ENCODE measurements at places on chromosomes 3 and 15.

GRCh38 chr3:56720849-56721248, 37.8 kb upstream of the TASOR start:
- no peak for DNase-seq

GRCh38 chr3:50163572-50164455, 8.7 kb downstream of the SEMA3F start:
- DNase-seq, result peak; percentile 24

- DNase-seq, result peak; percentile 51
These were observed 162.9 kb downstream of the ITPR1 start for GRCh38 chr3:4656059-4656458.

DNA sequence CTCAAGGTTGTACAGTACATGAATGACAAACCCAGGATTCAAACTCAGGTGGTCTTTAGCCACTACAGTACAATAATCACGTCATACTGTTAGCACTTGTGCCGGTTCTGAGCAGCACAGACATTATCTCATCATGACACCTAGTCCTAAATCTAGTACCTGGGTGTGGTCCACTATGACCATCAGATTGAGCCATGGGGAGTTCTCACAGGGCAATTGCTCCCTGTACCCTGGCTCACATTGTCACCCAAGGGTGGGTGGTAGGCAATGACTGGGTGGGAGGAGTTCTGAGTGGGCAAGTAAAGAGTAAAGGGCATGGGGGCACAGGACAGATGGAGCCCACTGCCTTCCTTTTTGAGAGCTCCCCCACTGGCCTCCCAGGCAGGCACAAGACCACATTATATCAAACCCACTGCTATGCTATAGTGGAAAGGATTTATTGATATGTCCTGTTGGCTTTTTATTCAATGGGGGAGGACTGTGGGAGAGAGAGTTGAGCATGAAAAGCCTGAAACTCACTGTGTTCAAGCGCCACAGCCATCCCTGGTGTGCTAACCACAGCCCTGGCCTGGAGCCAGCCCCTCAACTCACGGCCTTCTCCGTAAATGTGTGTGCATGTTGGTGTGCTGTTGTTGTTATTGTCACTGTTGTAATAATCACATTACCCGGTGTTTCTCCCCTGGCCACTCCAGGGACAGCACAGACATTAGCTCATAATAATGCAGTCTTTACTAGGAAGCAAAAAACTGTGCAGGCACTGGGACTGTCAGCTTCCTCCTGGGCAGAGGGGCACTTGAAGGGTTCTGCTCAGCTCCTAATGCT, 27.3 kb downstream of the ADCY5 start:
- no peak for DNase-seq

DNA sequence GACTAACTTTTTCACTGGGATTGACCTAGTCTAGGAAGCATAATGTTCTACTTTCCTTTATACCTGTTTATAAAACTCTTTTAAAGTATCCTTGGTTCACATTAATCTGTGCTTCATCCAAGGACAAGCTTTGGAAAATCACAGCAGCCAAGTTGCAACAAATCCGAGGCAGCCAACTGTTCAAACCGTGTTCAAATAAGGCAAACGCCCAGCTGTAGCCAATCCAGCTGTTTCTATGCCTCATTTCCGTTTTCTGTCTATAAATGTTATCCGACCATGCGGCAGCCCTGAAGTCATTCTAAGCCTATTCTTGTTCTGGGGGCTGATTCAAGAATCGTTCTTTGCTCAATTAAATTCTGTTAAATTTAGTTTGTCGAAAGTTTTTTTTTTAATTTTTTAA, 78.3 kb downstream of the FMN1 start:
- no peak for DNase-seq

- DNase-seq, result no peak
These were observed 460.8 kb upstream of the CFAP20DC start for GRCh38 chr3:59510576-59510975.

DNA sequence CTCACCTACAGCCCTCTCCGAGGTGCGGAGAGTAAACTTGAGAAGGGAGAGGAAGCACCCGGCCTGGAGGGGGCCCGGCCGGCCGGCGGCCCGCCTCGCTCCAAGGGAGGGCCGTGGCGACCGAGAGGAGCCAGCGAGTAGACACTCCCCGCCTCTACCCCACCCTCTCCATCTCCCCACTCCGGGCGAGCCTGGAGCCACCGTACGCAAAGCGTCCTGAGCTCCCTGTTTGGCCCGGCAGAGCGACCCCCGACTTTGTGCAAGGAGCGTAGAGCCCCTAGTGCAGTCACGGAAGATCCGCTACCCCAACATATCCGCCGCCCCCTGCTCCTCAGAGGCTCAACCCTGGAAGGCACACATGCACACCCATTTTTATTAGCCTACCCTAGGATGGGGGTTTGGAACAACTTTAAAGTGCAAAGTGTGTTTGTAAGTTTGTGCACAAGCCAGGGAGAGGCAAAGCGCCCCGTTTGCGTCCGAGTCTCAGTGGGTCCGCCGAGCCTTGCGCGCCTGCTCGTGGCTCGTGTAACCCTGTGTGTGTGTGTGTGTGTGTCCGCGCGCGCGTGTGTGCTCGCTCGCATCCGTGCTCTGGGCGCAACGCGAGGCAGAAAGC, 508 bp upstream of the SMAD6 start:
- no peak for DNase-seq

- DNase-seq, result no peak
These were observed 331.5 kb downstream of the PTPRG start for GRCh38 chr3:61892891-61893290.

DNA sequence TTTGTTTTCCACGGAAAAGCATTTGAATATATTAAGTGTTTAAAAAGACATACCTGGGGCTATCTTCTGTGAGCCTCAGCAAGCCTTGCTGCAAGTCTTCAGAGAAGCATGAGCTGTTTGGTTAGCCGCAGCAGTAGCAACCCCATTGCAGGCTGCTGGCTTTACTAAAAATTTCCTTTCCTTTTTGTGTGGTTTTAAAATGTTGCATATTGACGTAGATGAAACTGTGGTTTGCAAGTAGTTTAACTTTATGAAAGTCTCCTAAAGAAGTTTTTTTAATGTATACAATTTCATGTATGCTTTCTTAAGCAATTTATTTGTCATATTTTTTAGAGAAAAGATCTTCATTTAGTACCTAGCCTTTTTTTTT, at the start of gene GPR171:
GPR171 (minus strand) TSS at position 166 of the 370 bp plus-strand sequence. CDS start 3,830 bp downstream, outside the sequence.
- no peak for DNase-seq

DNA sequence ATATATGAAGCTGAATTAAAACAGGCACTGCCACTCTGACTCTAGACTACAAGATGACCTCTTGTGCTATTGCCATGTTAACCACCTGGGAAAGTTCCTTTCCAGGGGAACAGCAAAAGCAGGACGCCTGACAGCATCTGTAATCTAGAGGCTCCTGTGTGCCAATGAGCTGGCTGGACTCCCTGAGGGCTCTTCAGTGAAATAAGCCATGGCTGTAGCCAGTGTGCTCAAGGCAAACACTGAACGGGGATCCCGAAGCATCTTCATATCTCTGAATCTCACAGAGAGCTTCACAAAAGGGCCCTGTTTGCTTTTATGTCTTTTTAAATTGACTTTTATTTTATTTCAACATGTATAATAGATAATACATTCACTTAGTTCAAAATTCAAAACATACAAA, 57.2 kb downstream of the BFSP2 start:
- DNase-seq, result no peak

DNA sequence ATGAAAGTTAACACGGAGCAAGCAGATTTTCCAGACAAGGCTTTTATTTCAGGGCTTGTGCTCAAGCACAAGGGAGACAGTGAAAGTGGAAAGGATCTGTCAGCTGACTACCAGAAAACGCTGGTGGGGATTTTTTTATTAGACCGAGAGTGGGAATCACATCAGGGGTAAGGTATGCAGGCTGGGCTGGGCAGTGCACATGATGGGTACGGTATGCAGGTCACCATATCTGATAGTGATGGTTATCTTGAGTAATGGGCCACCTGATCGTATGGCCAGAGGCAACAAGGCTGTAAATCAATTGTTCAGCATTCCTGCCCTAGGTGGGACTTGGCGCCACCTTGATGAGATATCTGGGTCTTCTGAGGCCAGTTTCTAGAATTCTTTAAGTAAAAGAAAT, 36.9 kb upstream of the PIAS1 start:
- no peak for DNase-seq

DNA sequence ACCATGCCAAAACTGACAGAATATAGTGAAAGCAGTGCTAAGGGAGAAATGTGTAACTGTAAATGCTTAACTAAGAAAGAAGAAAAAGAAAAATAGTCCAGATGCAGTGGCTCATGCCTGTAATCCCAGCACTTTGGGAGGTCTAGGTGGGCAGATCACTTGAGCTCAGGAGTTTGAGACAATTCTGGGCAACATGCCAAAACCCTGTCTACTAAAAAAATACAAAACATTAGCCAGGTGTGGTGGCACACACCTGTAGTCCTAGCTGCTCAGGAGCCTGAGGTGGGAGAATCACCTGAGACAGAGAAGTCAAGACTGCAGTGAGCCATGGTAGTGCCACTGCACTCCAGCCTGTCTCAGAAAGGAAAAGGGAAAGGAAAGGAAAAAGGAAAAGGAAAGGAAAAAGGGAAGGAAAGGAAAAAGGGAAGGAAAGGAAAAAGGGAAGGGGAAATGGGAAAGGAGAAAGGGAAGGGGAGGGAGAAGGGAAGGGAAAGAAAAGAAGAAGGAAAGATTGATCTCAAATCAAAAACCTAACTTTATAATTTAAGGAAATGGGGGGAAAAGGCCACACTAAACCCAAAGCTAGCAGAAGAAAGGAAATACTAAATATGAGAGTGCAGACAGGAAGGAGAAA, 20.3 kb downstream of the C3orf33 start:
- no peak for DNase-seq

GRCh38 chr3:74532446-74532845, 82.0 kb downstream of the CNTN3 start:
- peak; percentile 82 for DNase-seq

DNA sequence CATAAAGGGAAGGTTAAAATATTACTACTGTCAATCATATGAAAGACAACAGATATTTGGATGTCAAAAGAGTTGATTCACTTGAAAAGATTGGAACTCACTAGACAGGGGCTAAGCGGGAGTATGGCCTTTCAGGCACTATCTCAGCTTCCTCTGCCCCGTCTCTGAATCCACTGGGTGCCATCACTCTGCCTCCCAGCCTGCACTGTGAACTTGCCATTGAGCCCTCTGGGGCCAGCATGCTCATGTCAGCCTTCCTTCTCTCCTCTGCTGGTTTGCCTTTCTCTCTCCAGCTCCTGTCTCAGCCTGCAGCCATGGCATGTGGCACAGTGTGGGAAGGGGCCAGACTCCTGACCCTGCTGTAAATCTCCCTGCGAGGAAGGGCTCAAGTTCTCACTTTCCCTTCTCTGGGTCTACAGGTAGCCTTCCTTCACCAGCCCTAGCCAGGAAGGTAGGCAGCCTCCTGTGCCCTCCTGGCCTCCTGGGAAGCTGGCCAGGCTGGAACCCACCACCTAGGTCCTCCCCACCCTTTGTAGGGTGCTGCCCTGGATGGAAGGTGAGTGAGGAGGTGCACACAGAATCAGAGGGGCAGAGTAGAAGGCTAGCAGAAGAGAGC, 54.0 kb upstream of the SLCO2A1 start:
- no peak for DNase-seq

DNA sequence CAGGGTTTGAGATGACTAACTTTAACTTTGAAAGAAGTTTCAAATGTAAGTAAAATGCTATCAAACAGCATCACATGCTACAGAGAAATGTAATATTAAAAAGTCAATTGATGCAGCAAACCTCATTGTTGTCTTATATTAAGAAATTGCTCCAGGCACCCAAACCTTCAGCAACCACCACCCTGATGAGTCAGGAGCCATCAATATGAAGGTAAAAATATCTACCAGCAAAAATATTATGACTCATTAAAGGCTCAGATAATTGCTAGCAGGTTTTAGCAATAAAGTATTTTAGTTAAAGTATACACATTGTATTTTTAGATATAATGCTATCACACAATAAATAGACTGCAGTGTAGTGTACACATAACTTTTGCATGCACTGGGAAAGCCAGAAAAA, 746.3 kb downstream of the ZPLD1 start:
- no peak for DNase-seq

GRCh38 chr3:134803051-134803505, 8.0 kb downstream of the EPHB1 start:
- no peak for DNase-seq

DNA sequence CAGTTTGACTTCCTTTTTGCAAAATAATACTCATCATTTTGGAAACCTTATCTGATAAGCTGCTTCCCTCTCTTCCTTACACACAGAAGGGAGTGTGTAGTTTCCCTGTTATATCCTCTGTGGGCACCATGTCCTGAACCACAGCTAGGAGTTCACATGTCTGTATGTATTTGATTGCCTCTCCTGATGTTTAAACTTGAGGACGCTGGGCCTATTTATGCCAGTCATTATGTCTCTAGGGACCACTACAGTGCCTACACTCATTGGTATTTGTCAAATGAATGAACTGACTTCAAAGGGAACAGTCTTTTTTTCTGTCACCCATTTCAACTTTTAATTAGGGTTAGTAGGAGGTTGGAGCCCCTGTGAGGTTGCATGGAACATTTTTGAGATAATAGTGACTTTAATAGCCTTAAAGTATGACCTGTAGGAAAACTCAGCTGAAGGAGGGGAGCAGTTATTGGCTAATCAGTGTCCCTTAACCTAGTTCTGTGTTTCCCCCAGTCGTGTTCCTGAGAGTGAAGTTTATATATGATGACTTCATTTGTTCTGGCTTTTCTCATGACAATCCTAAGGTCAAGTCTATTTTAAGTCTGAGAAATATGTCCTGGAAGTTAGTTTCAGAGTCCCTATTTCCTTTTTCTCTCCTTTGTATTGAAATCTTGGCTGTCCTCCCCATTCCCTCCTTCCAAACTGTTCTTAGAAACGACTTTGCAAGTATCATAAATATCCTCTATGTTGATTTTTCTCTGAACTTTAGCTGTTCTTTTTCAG, 28.9 kb downstream of the PDE8A start:
- no peak for DNase-seq

- DNase-seq, result no peak
These were observed 575.8 kb downstream of the FHIT start for GRCh38 chr3:60675424-60675823.

DNA sequence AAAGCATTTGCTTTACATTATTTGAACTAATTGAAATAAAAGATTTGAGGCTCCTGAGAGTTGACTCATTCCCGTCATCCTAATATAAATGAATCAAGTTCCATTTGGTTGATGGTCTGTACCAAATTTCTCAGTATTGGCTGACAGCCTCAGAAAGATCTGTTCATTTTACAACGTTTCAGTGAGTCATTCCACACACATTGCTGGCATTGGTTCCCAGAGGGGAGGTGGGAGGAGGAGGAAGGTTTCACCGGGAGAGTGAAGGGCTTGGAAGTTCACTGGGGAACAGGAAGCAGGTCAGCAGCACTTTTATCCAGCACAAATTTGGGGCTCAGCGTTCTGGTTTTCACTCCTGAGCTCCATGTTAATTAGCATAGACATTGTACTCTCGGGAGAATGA, 176.7 kb upstream of the CADPS start:
- peak; percentile 60 for DNase-seq

GRCh38 chr3:66997560-66998112, 471 bp upstream of the KBTBD8 start:
- no peak for DNase-seq

DNA sequence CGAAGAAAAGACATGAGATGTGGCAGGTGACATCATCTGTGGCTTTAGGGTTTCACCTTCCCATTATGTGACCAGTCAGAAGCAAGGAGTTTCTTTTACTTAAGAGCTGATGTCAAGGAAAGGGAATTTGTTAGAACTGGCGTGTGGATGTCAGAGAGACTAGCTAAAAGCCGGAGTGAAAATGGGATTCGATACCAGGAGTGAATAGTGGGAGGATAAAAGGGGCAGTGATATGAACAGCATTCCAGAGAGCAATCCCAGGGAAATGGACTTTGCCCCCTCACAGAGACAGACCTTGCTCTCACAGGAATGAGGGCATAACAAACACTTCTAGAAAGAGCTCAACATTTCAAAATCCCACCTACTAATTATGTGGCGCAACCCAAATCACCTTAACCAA, 5.9 kb upstream of the FMN1 start:
- DNase-seq, result no peak

Data from non-pigmented ciliary epithelial cell (primary cell).